ENCODE measurements at places on chromosomes 7 and 10.

GRCh38 chr7:34190299-34190698 lies 285.0 kb downstream of the BMPER start:
- no peak for DNase-seq

DNA sequence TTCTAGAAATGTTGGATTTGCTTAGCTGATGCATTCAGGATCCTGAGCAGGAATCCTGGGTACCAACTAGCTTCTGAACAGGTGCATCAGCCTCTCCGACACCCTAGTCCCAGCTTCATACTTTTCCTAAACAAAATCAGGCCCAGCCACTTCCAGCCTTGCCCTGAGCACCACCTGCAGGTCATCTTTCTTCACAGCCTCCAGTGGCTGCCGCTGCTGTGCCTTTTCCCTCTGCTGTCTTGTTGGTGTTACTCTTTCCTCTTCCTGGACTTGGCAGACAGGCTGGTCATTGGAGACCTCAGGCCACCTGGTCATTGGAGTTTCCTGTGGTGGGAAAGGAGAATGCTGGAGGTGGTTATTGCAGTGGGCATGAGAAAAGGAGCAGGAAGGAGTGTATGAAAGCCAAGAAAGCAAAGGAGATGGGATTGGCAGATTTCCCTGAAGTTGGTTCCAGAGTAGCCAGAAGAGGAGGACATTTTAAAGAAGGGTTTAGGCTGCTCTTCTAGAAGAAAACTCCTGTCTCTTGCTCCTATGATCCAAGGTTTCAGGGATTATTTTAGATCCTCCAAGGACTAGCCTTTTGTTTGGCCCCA lies 48.2 kb upstream of the NFKB2 start:
- no peak for DNase-seq

GRCh38 chr7:19508124-19508523 lies 200.7 kb downstream of the POLR1F start:
- no peak for DNase-seq

DNA sequence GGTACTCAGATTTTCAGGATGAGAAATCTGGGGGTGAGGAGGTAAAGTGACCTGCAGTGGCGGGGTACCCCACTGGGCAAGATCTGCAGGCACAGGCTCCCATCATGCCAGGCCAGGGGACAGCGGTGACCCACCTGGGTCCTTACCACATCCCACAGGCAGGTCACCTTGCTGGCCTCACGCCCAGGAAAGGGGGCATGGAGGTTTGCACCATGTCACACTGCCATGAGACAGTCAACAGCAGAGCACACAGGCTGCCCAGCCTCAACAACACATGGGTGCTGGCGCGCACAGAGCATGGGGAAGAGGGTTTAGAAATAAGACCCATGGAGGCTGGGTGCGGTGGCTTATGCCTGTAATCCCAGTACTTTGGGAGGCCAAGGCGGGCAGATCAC lies 914 bp downstream of the PKD1L1 start:
- DNase-seq = no peak

DNA sequence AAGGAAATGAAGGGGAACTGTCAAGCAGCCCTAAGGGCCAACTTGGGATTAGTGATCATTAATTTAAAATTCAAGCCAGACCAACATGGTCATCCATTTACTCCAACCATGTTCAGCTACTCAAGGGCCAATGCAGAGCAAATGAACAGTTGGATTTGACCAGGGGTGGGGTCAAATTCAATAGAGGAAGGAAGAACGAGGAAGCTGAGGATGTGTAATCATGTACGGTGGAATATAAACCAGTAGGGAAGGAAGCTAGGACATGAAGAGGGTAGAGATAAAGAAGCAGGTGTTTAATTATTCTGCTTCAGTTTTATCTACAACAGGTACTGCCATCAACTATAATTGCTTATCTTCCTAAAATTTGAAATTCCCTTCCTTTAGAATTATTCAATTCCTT lies 81.6 kb downstream of the HIBADH start:
- no peak for DNase-seq

DNA sequence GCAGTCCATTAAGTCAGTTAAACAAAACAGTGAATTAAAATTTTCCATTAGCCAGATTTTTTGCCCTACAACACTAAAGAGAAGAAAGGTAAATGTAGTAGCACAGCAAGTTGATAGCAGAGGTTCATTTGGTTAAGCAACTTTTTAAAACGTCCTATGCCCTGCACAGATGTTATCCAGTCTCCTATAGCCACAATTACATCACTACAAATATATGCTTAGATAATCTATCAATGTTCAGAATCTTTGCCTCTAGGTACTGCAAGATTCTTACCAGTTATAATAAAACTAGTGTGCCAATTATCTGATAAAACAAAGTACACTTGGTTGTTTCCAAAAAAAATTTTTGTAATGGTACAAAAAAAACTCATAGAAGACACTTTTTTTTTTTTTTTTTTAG lies 175.5 kb upstream of the MYO3A start:
- no peak for DNase-seq

DNA sequence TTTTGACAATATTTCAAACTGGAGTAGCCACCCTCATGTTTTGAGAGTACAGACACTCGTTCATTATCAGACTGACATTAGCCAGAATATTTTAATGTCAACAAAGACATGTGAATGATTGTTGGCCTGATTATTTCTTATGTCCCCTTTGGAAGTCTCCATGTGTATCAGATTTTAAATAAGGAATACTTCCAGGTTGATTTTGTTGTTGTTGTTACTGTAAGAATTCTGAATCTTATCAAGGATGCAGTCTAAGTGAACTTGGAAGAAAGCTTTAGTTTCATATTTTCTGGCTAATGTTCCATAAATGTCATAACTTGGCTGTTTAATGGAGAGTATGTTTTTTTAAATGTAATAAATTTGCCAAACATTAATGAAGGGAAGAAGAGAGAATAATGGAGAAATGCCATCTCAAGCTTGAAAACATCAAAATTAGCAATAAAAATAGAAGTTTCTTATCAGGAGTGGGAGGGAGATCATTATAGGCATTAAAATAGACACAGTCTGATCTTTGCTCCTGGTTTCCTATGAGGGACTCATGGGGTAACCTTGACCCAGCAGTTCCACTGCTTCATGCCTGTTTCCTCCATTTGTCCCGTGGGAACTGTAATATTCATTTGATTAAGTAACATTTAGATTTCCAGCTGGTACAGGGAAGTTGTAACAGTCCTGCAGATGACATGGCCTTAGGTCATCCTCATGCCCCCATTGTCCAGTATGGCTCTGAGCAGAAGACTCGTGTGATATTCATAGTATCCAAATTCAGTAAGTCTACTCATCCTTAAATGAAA lies 122.4 kb upstream of the KIAA1217 start:
- DNase-seq = no peak

GRCh38 chr10:44511601-44512000 lies 126.7 kb upstream of the CXCL12 start:
- no peak for DNase-seq

DNA sequence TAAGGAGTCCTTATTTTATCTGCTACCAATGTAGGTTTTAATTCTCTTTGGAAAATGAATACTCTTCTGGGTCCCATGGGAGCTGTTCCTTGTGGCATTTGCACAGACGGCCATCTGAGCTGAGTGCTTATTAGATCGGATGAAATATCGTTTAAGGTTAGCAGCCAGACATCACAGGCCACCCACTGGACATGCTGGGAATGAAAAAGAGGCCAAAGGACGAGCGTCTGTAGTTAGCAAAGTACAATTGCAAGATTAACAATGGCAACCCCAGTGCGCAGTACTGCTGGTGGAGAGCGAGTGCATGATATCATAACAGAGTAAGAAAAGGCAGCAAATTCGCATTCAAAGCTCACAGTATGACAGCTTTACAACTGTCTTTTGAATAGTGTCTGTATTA lies 28.3 kb upstream of the CREB5 start:
- no peak for DNase-seq

DNA sequence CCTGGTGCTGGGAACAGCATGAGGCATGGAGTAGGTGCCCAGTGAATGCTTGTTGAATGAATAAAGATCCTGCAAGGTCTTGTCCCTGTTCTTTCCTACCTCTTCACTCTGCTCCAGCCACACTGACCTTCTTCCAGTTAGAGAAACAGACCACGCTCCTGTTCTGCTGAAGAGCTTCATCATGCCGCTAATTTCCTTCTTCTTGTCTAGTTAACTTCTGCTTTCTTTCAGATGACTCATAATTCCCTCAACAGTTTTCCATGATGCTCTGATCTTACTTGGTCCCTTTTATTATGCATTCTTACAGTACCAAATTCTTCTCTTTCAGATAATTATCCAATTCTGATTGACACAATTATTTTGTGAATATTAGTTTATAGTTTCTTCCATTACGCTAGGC lies 59.5 kb upstream of the C1QL3 start:
- no peak for DNase-seq

- DNase-seq = no peak
Observed at GRCh38 chr10:7161484-7162250, 249.2 kb downstream of the SFMBT2 start.
